ENCODE measurements at places on chromosomes 5 and 9. TPM values are rescaled to one million over a fixed set of nuclear protein-coding genes. Genes with fewer than 3 reads are reported as not detected.
A peak's percentile ranks its signal among the peaks of the same experiment; 100 is the strongest.

Gene SH2D3C
- 14.1 TPM for total RNA-seq

Gene HMGCS1
- 75.1 TPM for total RNA-seq

Gene GAS1
- total RNA-seq: 0.42 TPM

- H3K4me3 ChIP-seq: no peak overlapping the region
- H3K27me3 ChIP-seq: no peaks in the 10 kb centered on the region
- H3K27ac ChIP-seq: no peak overlapping the region
- no peak for DNase-seq
- H3K4me1 ChIP-seq: no peaks in the 10 kb centered on the region
Observed at GRCh38 chr5:139862803-139863202, 67.2 kb downstream of the PSD2 start.

GRCh38 chr5:125375143-125375542 is 628.7 kb upstream of the ZNF608 start:
- H3K36me3 ChIP-seq: no peaks in the 10 kb centered on the region
- no peaks in the 10 kb centered on the region for H3K27me3 ChIP-seq
- no peak overlapping the region for H3K4me3 ChIP-seq
- H3K27ac ChIP-seq: no peak overlapping the region

GRCh38 chr5:89313044-89313443 is 430.1 kb upstream of the MEF2C start:
- H3K4me3 ChIP-seq: no peak overlapping the region
- H3K4me1 ChIP-seq: no peaks in the 10 kb centered on the region
- no peak for DNase-seq
- no peaks in the 10 kb centered on the region for H3K27me3 ChIP-seq

- peak overlapping the region; percentile 46 for H3K4me3 ChIP-seq
- H3K27ac ChIP-seq: no peak overlapping the region
- no peaks in the 10 kb centered on the region for H3K27me3 ChIP-seq
- no peaks in the 10 kb centered on the region for H3K36me3 ChIP-seq
Observed at GRCh38 chr5:32020271-32020670, 153.8 kb downstream of the GOLPH3 start.
